Omental fat pad (tissue), 4 donors: ENCODE measurements at places on chromosomes 5 and 9. TPM values are rescaled to one million over a fixed set of nuclear protein-coding genes. Genes with fewer than 3 reads are reported as not detected.

DNA sequence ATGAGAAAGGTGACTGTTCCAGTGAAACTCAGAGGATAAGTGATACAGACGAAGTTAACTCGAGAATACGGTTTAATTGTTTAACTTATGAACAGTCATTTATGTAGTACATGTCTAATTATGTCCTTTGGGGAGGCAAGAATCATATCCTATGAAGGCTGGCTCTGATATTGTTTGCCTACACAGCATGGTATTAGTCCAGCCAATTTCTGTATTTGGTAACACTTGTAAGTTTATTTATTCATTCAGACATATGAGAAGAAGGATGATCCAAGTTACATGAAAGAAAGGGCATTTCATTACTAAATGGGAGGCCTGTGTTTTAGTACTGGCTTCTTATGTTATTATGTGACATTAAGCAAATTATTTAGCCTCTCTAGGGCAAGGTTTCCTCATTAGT is 199.7 kb downstream of the NNT start:
- no peak for DNase-seq

- DNase-seq, result no peak
Observed at GRCh38 chr9:16247188-16247875, 623.1 kb downstream of the BNC2 start.

DNA sequence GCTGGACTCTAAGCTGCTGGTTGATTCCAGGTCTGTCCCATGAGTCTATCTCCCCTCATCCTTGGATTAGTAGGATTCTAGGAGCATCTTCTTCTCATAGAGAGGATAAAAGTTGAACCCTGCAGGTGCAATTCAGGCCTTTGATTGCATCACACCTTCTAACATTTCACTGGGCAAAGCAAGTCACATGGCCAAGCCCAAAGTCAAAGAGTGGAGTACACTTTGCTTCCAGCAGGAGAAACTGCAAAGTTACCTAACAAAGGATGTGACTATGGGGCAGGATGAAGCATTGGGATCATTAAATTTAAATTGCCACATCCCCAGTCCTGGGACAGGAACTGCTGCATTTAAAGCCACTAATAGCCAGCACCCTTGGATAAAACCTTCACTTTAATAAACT is 51.0 kb upstream of the EGFLAM start:
- no peak for DNase-seq

- no peak for DNase-seq
Observed at GRCh38 chr5:119280380-119280779, 75.4 kb upstream of the TNFAIP8 start.

GRCh38 chr9:135198586-135199285 is 111.3 kb downstream of the OLFM1 start:
- no peak for DNase-seq

DNA sequence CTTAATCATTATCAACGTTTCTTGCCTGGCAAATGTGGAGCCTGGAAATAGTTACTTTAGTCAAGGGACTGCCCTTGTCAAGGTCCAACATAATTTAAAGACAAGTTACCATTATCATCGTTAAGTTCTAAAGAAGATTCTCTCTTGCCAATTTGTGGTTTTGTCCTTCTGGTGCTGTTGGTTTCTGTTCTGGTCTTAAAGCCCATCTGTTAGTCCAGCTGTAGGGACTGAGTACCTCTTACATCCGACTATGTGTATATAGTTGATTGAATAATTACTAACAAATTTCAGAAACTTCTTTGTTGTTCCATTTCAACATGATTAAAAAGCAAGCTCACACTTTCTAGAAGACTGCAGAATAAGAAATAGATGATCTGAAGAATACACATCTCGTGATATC is 1854.9 kb downstream of the MAT2B start:
- DNase-seq, result no peak

DNA sequence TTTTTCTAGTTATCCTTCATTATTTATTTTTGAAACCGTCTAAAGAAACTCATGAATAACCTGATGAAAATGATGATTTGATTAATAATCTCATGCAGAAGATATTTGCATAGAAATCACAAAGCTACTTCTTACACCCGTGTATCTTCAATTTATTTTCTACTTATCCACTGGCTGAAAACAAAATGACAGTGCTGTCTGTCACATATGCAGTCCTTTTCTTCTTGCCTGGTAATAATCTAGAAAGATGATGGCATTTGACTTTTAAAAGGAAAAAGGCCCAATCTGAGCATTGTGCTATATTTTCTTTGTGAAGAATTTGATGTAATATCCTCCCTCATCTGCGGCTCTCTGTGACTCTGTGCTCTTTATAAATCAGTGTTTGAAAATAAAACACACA is 253.3 kb downstream of the PRR16 start:
- DNase-seq, result no peak

DNA sequence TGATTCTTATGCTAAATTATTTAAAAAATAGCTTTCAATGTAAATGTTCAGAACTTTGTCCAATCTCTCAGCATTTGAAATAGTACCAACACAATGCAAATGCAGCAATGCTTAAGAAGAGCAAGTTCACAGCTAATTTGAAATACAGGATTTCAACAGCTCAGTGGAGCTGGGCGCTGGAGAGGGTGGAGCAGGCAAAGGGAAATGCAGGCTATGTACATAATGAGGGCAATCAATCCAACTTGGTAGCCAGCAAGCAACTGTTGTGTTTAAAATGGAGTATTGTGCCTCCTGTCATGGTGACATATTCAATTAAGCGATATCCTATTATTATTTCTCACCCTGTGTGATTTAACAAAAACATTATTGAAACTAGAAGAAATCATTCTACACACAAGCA is 568.8 kb downstream of the PSAT1 start:
- no peak for DNase-seq

- DNase-seq, result no peak
Observed at GRCh38 chr5:135399794-135400542, 937 bp upstream of the MACROH2A1 start.

GRCh38 chr5:94901191-94901979 is 282.9 kb downstream of the SLF1 start:
- no peak for DNase-seq

DNA sequence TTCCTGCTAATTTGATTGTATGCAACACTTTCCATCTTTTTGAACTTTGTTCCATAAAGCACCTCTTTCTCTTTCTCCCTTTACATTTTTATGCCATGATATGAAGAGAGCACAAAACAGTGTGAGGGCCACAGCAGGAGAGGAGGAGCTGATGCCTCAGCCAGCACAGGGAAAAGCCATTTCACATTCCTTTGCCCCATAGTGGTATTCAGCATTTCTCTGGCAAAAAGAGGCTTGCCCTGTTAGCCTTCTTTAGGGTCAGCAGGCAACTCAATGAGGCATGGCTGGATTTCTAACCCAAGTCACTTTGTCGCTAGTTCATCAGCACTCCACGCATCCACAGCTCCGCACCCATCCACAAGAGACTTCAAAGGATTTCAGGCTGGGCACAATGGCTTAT is 23.1 kb upstream of the TRPC7 start:
- DNase-seq, result no peak

- DNase-seq, result no peak
Observed at GRCh38 chr5:107869438-107870115, 198.8 kb upstream of the EFNA5 start.

GRCh38 chr5:62828742-62829603 is 250.4 kb downstream of the LRRC70 start:
- DNase-seq, result no peak

DNA sequence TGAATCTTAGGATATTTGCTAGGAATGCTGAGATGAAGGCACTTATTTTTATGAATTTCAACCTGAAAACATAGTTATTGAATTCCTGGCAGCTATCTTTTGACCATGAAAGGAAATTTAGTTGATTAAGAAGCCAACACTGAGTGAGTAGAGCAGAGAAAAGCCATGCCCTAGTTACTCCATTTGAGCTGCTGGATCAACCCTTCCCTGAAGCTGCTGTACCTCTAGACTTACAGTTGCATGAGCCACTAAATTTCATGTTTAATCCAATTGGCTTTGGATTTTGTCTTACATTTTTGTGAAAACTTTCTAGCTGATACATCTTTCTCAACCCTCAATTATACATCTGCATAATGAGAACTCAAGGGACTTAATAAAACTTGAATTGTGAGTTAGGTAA is 54.6 kb downstream of the CDC42SE2 start:
- DNase-seq, result no peak

GRCh38 chr9:128629852-128630545 is 26.6 kb downstream of the DYNC2I2 start:
- DNase-seq, result no peak

- DNase-seq, result no peak
Observed at GRCh38 chr5:68740226-68740910, 353.4 kb upstream of the SLC30A5 start.

DNA sequence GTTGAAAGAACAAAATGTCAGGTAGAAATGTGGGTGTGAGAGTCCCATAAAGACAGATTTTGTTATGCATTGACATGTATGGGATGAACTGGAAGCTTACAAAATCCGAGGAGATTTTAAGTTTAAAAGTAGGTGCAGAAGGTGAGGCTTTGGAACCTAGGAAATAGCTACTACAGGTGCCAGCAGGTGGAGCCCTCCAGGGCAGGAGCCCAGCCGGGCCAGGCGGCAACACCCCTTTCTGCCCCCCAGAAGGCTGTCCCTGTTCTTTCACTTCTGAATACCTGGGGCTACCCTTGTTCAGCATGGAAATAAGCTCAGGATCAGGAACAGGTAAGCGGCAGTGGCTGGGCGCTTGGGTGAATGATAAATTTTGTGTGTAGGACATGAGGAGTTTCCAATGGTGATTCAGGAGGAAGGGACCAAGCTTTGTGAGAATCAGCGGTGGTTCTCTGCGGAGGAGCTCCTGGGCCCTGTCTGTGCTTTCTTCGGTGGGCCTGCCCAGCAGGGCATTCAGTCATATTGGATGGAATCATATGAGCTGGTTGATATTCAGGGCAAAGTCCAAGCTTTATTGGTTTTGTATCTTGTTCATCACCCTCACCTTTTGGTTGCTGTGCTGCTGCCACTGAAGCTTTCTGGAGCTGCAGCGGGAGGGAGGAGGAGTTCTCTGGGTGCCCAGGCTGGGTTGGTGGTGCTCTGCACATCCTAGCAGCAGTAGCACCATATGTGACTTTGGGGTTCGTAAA is 12.3 kb downstream of the PCBD2 start:
- no peak for DNase-seq

DNA sequence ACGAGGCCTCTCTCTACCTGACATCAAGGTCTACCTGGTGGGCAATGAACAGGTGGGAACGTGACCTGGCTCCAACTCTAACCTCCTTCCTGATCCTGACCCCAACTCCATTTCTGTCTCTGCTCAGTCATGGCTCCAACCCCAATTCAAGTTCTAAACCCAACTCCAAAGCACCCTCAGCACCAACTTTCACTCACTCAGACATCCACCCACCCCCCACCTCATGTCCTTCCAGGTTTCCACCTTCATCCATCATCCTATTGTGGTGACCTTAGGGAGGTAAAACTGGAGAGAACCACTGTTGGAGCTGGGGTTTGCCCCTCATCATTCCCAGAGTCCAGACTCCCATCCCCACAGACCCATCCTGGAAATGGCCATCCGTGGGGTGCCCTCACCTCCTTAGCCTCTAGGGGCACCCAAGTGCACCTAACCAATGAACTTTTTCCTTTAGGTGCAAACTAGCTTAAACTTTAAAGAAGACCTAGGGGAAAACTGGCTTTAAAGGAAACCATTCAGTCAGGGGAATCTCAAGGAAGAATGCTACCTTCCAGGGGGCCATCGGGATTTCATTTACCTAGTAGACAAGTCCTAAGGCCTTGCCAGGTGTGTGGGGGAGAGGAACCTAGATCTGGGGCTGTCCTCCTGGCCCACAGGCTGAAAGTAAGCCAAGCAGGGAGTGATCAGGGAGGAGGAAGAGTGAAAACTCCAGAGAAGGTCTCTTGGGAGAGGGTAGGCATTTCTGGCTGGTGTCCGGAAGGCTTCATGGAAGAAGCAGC is 11.3 kb downstream of the RGS14 start:
- no peak for DNase-seq

DNA sequence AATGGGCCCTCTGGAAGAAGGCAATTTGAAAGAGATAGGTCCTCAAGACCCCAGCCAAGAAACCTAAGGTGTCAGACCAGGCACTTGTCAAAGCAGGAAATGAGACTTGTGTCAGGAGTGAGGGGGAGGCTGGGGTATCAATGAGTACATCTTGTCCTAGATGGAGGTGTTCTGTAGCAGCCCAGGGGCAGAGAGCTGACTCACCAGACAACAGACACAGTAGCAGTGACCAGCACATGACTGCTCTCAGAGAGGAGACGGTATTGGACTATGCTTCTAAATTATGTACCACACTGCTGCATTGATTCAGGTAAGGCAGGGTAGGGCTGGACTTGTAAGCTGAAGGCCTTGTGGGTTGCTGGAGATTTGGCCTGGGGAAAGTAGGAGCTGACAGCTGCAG is 551.2 kb upstream of the KLF4 start:
- DNase-seq, result no peak

GRCh38 chr5:148808864-148809642 is 17.4 kb upstream of the ADRB2 start:
- no peak for DNase-seq

DNA sequence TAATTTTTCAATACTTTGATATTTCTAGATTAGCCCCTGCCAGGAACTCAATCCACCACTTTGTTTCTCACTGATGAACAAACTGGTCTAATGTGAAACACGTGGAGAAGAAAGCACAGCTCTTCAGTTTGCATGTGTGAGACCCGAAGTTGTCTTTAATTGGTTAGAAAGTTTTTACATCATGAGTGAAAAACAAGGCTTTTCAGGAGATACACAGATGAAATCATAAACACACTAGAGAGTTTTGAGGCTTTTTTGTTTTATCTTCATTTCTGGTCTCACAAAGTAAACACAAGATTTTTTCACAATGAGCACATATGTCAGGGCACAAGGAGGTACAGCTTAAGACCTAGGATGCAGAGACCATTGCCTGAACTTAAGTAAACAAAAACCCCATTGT is 84.5 kb upstream of the MOCS2 start:
- no peak for DNase-seq

GRCh38 chr5:148748702-148749392 is 77.6 kb upstream of the ADRB2 start:
- no peak for DNase-seq

DNA sequence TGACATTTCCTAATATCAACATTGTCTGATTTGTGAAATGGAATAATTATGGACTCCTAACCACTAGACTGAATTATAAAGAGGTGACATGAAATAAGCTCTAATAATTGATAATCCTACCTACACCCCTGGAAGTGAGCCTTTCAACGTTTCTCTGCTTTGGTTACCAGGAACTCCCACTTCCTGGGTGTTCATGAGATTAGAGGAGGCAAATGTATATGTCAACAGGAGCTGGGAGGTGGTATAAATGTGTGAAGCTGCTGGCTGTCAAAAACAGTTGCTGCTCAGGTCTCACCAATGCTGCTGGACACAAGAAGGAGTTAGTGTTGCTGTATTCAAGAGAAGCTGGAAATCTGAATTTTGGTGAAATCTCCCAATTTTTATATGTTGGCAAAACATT is 96.8 kb downstream of the CAMK4 start:
- DNase-seq, result no peak

GRCh38 chr5:87954121-87954520 is 314.5 kb downstream of the TMEM161B start:
- no peak for DNase-seq

- no peak for DNase-seq
Observed at GRCh38 chr5:20609126-20609525, 621.1 kb upstream of the CDH18 start.

SLC34A1 gene
- not detected for total RNA-seq

ORM2 gene
- not detected for total RNA-seq

IFNK gene
- total RNA-seq, result not detected

ZBTB34 gene
- 12.5 TPM for total RNA-seq

TRIP13 gene
- total RNA-seq, result 3.0 TPM

ZBED3 gene
- 7.7 TPM for total RNA-seq

ZCCHC7 gene
- total RNA-seq, result 12.6 TPM

AFF4 gene
- 115 TPM for total RNA-seq
